ENCODE measurements at places on chromosomes 7 and 10.

- no peak for DNase-seq
Observed at GRCh38 chr7:107676249-107676648, 15.6 kb downstream of the SLC26A4 start.

DNA sequence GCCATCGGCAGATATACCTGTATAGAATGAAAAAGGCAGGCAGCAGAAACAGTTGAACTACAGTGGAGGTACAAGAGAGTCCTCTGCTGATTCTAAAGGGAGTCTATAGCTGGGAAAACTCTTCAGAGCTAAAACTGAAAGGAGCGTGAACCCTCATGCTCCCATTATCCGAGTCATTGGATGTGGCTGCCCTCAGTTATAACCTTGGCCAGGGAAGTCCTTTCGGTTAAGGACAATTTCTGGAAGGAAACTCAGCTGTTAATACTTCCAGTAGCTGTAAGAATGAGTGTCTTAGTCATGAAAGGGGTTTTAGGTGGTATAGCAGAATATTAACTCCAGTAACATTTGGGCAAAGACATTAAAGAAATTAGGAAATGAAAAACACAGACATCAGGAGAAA lies 14.6 kb upstream of the GNAT3 start:
- no peak for DNase-seq

DNA sequence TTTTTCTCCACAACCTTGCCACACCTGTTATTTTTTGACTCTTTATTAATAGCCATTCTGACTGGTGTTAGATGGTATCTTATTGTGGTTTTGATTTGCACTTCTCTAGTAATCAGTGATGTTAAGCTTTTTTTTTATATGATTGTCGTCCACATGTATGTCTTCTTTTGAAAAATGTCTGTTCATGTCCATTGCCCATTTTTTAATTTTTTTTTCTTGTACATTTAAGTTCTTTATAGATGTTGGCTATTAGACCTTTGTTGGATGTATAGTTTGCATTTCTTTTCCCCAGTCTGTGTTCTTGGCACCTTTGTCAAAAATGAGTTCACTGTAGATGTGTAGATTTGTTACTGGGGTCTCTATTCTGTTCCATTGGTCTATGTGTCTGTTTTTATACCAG lies 28.8 kb downstream of the ZSCAN25 start:
- DNase-seq, result no peak

DNA sequence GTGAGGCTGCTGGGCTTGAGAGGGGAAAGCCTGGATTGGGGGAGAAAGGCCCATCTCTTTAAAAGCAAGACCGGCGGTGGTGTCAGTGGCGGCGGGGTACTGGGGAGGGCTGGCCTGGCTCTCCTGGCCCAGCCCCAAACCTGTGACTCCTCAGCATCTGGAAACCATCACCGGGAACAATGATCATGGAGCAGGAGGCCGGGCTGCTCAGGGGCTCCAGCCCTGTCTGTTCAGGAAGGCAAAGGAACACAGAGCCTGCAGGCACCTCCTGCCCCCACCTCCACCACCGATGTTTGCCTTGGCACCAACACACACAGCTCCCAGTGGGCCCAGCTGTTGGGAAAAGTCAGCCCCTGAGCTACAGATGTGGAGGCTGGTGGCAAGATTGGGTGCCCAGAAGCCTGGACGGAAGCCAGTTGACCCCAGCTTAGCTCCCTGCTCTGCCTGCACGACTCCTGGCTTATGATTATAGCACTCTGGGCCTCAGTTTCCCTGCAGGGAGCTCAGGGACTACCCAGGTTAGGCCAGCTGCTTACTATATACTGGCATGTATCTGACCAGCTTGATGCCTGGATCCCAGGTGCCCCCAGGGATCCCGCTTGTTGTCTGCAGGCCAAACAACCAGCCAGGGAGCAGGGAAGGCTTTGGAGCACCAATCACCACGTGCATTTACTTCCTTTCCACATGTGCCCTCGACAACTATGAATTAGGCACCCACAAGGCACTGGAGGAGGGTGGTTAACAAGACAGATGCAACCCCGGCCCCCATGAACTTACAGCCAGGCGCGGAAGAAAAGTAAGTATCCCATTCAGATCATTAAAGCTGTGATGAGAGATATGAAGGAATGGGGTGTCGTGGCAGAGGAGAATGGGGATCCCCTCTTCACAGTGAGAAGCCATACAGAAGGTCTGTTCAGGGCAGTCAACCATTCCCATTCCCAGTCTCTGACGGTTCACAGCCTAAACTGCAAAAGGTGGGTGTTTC lies 37.3 kb downstream of the ZCCHC24 start:
- no peak for DNase-seq

DNA sequence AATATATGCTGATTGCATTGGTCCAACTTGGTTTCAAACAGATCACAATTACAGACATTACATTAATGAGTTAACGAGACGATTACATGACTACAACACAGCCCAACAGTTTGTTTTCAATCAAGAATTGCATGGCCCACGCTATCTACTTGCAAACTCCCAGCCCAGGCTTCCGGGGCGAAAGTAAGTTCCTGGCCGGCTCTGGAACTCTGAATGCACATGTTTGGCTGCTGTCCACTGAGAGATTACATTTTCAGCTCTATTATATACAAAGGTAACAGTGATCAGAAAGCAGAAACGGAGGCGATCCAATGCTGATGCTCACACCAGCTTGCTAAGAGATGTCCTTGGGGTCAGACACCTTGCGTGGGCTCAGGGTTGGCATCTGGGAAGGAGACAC lies 206.3 kb downstream of the FANK1 start:
- no peak for DNase-seq

DNA sequence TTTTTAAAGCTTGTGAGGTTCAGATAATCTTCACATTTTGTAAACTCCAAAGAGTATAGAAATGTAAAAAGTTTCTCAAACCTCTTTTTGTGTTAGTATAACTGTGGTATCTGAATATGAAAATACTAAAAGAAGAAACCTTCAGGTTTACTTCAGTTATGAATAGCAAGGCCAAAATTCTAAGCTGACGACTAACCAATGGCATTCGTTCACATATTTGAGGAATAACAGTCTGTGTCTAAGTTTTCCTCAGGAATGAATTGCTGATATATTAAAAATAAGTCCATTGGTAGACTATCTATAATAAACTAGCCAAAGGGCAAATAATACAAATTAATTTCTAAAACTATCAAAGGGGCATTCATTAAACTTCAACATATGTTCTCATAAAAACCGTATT lies 206.0 kb downstream of the CXCL12 start:
- no peak for DNase-seq

GRCh38 chr7:47714669-47715607 lies 133.0 kb upstream of the TNS3 start:
- DNase-seq, result no peak

- no peak for DNase-seq
Observed at GRCh38 chr10:4191354-4191753, 406.3 kb upstream of the KLF6 start.

- DNase-seq, result no peak
Observed at GRCh38 chr7:129713544-129713943, 102.0 kb downstream of the NRF1 start.

GRCh38 chr7:114183311-114184088 lies 231.1 kb upstream of the FOXP2 start:
- no peak for DNase-seq

- DNase-seq, result no peak
Observed at GRCh38 chr10:2019281-2019680, 282.0 kb upstream of the ADARB2 start.

GRCh38 chr7:104795616-104796398 lies 218.2 kb upstream of the KMT2E start:
- no peak for DNase-seq

- DNase-seq, result no peak
Observed at GRCh38 chr10:100637785-100638184, 102.0 kb downstream of the HIF1AN start.

DNA sequence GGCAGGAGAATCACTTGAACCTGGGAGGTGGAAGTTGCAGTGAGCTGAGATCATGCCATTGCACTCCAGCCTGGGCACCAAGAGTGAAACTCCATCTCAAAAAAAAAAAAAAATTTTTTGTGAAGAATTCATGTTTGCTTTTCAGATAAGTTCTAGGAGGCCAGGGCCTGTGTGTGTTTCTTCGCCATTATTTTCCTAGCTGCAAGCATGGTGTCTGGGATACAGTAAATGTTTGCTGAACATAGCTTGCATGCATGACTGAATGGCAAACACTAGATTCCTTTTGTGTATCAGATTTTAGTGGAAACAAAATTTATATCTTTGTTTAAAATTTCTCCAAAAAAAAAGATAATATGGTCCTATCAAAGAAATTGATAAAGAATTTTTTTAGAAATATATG lies 9.7 kb upstream of the MACC1 start:
- DNase-seq, result no peak

GRCh38 chr7:116446212-116446855 lies 53.2 kb upstream of the CAV2 start:
- no peak for DNase-seq

DNA sequence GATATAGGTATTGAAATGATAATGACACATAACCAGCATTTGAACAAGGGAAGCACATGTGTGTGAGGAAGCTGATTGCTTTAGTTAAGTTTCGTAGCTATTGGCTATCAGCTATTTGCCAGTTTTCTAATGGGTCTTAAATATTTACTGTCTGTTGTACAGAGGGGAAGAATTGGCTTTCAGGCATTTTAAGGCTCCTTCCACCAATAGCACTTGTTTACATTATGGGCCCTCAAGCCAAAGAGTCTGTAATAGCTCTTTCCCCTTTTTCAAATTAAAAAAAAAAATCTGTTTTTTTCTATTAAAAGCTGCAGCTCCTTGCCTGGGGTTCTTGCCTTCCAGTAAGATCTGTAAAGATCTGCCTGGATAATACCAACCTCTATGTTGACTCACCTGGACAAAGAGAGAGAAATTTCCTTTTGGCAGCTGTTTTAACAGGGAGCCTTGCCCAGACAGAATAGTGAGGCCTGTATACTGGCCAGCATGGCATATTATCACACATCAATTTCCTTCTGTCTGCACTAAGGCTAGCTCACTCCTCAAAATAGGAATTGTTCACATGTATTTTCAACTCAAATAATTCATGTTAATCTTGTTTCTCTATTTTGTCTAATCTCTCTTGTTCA lies 104.7 kb upstream of the LRGUK start:
- no peak for DNase-seq

GRCh38 chr10:94186722-94187121 lies 176.0 kb downstream of the NOC3L start:
- no peak for DNase-seq

DNA sequence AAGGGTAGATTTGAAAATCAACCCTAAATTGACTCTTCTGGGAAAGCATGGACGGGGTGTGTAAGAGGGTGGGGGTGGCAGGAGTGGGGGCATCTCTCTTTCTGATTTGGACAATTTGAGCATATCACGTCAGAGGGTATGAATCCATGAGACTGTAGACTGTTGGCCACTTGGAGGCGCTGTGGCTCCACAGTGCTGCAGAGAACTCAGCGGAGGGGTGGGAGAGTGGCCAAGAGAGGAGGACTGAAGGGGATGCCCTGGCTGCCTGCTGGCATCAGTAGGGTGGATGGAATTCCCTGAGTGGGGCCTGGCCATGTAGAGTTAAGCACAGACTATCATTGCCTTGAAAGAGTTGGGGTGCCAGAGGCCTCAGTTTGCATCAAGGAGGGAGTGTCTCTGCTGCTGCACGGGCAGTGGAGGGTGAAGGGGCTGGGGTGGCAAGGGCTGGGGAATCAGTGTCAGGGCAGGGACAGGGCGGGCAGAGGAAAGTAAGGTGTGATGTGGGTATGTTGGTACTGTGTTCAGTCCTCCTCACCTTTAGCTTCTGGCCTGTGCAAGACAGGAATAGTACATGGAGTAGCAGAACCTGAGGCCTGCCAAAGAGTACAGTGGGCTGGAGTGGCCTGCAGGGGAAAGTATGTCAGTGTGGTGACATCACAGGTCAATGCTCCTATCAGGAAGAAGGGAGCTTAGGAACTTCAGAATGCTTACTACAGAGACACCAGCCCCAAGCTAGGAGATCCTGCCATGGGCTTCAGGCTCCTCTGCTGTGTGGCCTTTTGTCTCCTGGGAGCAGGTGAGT lies 133.5 kb upstream of the PRSS58 start:
- no peak for DNase-seq

DNA sequence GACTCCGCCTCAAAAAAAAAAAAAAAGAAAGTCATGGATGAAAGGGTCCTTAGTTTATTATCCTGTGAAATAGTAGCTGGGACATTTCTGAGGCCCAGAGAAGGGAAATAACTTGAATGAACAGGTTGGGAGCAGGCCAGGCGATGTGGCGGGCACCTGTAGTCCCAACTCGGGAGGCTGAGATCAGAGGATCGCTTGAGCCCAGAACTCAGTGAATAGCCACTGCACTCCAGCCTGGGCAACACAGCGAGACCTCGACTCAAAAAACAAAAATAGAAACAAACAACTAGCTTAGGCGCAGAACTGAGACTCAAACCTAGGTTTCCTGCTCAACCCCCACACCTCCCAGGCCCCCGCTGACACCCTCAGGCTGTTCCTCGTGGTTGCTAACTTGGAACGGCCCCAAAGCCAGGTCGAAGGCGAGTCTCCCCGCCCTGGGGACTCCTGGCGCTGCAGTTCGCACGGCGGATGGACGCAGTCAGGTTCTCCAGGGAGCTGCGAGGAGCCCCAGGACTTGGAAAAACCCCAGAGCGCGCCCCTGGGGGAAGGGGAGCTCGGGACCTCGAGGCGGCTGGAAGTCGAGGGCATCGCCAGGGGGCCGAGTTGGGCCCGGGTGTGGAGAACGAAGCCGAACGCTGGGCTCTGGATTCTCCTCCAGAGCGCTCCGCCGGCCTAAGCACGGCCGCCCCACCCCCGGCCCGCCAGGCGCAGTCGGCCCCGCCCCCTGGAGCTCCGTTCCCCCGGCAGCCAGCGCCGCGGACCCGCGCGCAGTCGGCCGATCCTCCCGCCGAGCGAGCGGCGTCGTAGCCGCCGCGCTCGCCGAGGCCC lies at the start of gene STOX1:
STOX1 (plus strand) TSS at position 768 of the 828 bp plus-strand sequence. CDS start 93 bp downstream, outside the sequence.
- DNase-seq, result no peak

DNA sequence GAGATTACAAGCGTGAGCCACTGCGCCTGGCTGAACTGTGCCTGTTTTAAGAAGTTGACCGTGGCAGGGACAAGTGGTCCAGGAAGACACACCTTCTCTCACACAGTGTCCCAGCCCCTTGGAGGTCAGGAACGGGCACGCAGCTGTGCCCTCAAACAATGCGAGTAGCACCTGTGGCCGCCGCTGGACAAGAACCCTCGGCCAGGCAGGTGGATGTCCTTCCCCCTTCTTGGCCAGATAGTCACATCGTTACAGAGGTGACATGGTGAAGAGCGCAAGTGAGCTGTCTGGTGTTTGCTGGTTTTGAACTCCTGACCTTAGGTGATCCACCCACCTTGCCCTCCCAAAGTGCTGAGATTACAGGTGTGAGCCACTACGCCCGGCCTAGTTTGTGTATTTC lies 8.8 kb downstream of the ZFAND2A start:
- no peak for DNase-seq

- DNase-seq, result no peak
Observed at GRCh38 chr7:136104269-136104603, 127.1 kb upstream of the MTPN start.

DNA sequence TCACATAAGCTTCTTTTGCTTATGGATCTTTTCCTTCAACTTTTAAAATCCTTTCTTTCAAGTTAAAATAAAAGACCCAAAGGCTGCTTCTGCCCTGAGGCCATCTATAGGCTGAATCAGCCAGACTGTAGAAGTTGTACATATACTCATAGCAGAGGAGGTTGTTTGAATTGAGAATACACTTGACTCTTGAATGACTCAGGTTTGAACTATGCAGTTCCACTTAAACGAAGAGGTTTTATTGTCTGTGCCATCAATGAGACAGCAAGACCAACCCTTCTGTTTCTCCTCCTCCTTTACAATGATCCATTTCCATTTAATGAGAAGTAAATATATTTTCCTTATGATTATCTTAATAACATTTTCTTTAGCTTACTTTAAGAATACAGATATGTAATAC lies 5.8 kb downstream of the ZNF365 start:
- DNase-seq, result no peak
